ENCODE measurements at places on chromosomes 12 and 14.

GRCh38 chr12:13744561-13744960, 236.8 kb downstream of the GRIN2B start:
- DNase-seq = no peak

- no peak for DNase-seq
Measured at GRCh38 chr12:43338848-43339526, 213.0 kb downstream of the ADAMTS20 start.

DNA sequence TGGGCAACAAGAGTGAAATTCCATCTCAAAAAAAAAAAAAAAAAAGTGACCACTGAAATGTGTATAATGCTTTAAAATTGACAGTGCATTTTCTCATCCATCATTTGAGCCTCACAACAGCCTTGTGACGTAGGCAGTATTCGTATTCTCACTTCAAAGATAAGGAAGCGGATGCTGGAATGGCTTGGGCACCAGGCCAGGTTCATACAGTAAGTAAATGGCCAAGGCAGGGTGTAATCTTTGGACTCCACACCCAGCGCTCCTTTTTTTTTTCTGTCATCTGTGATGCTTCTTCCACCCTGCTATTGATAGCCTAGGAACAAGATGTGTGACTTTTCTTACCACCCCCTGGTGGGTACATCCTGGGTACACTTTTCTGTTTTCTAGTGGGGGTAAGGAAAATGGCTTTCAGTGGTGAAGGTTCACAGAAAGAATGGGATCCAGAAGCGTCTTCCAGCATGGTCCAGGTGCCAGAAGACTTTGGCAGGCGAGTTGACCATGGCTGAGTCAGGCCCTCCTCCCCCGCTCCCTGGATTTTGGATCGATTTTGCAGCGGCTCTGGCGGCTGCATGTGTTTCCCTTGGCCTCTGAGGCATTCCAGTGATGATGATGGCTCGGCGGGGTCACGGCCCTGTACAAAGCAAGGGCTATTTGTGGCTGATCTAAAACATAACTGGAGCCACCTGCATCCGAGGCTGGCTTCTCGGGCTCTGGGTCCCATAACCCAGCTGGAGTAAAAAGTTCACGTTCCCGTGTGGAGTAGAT, 110.6 kb downstream of the CACNA1C start:
- DNase-seq = no peak

- no peak for DNase-seq
Measured at GRCh38 chr12:23099104-23099503, 474.1 kb downstream of the ETNK1 start.

DNA sequence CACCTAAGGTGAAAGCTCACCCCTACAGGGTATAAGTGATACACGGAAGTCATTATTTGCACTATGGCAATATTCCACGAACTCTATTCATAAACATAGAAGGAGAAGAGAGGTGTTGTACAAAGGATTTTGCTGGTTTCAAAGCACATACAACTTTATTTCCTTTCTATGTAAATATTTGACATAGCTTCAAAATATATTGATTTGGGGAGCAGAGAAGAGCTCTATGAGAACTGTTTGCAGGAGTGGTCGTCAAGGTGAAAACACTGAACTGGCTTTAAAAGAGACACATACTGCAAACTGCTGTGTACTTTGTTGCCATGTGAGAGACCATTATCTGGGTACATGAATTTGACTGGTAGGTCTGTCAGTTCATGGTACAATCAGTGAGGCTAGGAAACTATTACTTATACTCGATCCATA, 16.7 kb downstream of the CNIH1 start:
- no peak for DNase-seq

GRCh38 chr14:34331728-34332623, 130.1 kb downstream of the SPTSSA start:
- DNase-seq = peak; percentile 30

DNA sequence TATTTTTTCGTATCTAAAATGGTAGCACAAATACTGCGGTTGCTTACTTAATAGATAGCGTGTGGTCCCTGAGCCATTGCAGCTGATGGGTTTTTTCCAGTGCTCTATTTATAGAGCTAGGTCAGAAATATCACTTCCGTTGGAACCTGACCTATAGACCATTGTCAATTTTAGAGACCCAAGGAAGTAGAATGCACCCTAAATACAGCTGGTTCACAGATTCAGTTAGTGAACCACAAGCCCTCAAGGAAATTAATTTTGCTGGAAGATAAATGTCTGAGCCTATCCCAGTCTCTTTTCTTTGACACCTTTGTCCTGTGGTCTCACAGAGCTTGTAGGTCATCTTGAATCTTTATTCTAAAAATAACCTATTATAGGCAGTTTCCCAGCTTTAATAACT, 391.0 kb downstream of the ZFP36L1 start:
- DNase-seq = no peak

DNA sequence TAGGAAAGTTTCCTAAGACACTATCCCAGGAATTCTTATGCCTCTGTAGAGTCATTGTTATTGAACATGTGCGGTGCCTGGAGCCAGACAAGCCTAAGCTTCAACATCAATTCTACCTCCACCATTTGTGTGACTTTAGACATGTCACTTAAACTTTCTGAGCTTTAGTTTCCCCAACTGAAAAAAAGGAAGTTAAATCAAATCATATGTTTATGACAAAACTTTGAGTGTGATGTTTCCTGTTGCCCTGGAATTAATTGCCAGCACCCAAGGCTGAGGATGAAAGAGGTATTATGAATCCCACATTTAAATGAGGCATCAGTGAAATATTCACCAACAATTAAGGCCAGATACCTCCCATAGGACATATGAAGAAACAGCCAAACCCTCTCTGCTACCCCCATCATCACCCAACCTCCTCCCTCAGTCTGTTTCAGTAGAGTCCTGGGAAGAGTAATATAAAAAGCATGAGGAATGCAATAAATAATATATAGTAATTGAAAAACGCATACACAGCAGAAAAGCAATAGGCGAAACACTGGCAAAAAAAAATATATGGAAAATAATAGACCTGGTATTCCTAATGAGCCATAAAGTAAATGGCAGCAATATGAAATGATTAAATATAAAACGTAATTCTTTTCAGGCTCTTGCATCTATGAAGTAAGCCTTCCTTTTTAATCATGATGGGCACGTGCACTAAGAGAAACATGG, 182.0 kb upstream of the DCN start:
- DNase-seq = no peak

- DNase-seq = peak; percentile 21
Measured at GRCh38 chr12:26119391-26119989, 5.3 kb downstream of the BHLHE41 start.

- no peak for DNase-seq
Measured at GRCh38 chr12:120841525-120841924, 62.6 kb downstream of the SPPL3 start.

- no peak for DNase-seq
Measured at GRCh38 chr14:31084385-31084784, 58.2 kb upstream of the STRN3 start.

DNA sequence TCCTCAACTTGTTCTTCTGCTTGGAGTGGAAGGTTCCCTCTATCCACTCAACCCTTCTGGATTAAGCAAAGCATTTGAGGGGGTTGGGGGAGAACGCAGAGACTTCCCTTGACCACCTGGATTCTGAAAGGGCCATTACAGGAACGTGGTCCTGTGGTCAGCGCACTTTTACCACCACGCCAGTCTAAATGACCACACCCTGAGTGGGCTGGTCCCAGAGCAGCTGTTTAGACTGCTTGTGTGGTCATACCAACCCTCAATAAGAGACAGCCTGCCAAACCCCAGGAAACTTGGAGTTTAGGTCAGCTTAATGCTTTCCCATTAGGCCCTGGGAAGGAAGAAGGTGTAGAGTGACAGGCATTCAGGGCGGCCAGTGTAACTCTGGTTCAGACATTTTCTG, 165.5 kb upstream of the ATP2B1 start:
- no peak for DNase-seq

GRCh38 chr12:89701606-89702206, 6.9 kb downstream of the ATP2B1 start:
- no peak for DNase-seq

DNA sequence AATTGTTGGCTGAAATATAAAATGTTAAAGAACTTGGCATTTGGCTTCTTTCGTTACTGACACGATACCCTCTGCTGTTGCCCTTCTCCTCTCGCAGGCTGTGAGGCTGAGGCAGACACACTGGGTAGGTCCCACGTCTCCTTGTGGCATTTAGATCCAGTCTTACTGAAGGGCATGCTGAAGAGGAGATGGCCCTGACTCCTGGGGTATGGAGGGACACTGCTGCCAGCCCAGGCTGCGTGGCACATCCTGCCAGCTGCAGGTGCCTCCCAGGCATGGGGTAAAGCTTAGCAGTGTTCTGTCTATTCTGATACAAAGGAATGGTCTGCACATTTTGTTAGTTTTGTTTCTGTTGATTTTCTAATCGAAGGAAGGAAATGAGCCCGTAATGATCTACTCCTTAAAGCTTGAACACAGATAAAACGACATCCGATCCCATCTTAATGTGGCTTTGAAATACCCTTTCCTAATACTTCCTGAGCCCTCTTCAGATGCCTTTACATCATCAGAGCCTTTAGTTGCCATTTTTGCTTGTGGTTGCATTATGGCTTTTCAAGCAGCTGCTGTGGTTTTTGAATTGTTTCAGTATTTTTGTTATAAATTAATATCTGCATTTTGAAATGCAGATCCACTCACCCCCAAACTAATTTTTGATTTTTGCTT, 61.1 kb downstream of the WDR20 start:
- DNase-seq = no peak

DNA sequence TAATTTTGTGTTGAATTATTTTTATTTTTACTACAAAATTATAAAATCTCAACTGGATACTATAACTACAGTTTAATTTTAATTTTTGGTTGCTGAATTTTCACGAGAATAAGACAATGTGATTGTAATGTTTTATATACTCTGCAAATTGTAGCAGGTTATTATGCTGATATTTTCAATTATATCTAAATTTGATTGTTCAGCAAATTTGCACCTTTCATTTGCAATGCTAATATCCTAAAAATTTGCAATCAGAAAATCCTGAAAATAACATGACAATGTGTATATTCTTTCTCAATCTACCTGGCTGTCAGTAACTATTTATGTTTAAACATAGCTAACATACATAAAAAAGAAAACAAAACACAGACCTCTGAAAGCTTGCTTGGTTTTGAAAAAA, 932.2 kb upstream of the LRFN5 start:
- DNase-seq = no peak

DNA sequence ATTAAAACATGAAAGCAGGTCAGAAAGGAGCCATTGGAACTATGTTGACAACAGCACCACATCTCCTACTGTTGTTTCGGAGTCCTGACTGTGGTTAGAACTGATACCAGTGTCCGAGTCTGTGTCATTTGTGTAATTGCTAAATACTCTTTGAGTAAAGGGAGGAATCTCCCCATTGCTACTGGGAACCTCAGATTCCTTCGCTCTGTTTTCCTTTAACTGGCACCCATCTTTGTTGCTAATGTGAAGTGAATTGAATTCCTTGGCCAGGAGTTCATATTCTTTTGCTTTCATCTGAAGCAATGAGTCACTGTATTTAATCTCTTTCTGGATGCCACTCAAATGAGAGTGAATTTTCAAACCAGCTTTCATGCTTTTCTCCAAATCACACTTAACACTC, 31.5 kb downstream of the RASSF9 start:
- DNase-seq = no peak

DNA sequence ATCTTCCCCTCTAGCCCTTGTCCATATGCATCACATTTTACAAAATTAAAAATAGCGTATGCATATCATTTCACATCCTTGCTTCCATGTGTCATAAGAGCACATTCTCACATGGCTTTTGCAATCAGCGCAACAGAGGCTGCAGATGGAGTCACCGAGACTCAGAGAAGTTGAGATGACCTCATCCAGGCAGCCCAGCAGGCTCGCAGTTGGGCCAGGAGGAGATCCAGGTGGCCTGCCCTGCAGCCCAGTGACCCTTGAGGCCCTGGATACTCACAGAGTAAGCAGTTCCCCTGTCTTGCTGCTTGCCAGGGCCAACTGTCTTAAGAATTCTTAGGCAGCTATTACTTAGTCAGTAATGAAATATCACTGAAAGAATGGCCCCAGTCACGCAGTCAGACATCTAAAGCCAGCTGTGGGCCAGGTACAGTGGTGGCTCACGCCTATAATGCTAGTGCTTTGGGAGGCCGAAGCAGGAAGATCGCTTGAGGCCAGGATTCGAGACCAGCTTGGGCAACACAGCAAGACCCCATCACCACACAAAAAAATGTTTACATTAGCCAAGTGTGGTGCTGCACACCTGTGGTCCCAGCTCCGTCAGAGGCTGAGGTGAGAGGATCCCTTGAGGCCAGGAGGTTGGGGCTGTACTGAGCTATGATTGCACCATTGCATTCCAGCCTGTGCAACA, 9.1 kb downstream of the CAMKK2 start:
- DNase-seq = no peak

DNA sequence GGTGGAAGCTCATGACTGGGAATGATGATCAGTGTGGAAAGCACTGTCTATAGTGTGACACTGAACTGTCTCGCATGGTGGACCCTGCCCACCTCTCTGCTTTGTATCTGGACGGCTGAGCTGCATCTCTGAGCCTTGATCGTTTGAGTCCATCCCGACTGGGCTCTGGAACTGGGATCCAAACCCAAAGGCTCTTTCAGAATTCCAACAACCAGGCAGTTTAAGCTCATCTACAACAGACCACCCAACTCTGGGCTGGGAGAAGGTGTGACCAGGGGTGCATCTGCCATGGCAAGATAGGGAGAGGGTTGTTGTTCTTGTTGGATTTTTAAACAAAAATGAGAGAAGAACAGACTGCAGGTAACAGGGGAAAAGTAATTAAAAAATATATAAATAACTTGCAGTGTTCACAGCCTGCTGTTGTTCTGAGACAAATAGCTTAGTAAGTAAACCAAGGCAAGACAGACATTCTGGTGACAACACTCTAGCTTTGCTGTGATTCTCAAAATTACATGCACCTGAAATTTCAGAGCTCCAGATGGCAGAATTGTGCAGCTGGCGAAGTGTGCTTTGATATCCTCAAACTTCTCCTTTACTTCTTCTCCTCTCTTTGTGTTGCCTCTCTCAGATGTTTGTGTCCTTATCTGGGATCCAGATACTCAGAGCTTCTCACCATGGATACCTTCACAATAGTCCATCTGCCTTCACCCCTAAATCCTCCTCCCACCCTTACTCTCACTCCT, 209.6 kb downstream of the EMP1 start:
- DNase-seq = no peak

GRCh38 chr12:109606320-109607028, 32.9 kb downstream of the MVK start:
- DNase-seq = no peak

- DNase-seq = no peak
Measured at GRCh38 chr14:65080960-65081747, 21.2 kb downstream of the MAX start.
